ENCODE measurements at places on chromosomes 5 and 9.

DNA sequence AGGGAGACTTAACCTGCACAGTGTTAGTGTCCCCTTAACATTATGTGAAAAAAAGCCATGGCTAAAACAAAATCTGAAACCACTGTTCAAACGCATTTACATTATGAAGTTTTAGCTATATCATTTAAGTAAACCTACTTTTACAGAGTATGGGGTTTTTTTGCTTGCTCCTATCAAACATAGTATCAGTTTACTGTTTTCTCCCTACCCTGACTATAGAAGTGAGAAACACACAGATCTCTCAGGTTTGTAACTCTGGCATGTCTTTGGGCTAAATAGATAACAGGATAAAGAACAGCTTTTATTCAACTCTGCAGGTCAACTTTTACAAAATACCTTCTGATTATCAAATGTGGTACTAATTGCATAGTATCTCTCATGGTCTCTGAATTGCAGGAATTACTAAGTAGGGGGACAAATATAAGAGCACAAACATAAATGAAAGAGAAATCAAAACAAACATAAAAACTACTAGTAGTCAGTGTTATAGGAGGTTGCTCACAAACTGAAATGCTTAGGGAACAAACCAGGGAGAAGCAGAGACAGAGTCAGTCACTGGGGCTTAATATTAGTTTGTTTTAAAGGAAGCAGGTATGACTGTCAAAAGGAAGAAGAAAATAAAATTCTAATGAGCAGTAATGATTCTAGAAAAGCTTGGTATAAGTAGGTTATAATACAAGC lies 155.8 kb downstream of the MLLT3 start:
- no peak for DNase-seq

DNA sequence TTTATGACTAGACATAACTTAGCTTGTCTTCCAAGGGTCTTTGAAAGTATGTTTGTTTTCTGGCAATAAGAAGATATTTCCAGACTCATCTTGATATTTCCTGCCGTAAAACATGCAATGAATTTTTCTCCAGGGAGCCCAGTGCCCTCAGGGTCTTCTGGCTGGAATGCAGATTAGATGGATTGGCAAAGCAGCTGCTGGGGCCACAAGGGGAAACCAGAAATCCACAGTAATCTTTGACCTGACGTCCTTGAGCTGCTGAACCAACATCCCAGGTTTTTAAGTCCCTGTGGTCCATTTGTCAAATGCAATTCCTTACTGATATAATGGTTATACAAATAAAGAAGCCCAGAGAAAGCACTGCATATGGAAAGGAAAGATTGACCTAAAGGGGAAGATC lies 93.0 kb downstream of the THBS4 start:
- no peak for DNase-seq

DNA sequence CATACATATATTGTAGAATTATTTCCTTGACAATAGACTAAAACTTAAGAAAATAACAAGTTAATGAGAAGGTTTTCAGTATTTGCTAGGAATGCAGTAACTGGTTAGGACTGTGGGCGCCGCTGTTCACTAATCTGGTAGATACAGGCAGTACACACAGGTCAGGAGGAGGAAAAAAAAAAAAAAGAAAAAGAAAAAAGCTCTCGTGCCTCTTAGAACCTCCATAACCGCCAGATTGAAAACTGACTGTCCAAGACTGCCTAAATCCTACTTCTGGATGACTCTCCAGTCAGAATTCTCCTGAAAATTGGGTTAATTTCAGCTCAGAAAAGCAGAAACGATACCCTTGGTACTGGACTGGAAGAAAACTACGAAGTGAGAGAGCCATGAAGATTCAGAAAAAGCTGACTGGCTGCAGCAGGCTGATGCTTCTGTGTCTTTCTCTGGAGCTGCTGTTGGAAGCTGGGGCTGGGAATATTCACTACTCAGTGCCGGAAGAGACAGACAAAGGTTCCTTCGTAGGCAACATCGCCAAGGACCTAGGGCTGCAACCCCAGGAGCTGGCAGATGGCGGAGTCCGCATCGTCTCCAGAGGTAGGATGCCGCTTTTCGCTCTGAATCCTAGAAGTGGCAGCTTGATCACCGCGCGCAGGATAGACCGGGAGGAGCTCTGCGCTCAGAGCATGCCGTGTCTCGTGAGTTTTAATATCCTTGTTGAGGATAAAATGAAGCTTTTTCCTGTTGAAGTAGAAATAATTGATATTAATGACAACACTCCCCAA lies at the start of gene PCDHGA1:
TSS of gene PCDHGA1 (plus strand) at position 216 of the 782 bp plus-strand sequence.
- no peak for DNase-seq

DNA sequence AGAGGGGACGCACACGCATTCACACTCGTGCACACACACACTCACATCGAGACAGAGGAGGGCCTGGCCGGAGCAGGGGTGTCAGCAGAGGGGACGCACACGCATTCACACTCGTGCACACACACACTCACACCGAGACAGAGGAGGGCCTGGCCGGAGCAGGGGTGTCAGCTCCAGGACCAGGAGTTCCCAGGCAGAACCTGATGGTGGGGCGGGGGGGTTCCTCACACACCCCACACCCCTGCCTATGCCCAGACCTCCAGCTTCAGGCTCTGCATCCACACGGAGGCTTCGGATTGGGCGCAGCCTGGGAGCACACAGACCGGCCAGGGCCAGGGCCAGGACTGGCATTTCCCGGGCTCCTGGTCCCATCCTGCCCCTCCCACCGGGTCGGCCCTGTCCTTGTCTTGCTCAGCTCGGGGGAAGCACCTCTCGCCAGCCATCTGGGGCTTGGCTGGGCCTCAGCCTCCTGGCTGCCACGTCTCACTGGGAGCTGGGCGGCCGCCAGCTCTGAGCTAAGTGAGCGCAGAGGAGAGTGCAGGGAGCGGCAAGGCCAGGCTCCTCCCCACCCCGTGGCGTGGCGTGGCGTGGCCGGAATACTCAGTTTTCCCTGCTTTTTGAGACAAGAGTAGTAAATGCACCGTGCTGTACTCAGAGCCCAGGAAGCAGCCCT lies 31.3 kb downstream of the ADAMTS2 start:
- DNase-seq, result no peak

DNA sequence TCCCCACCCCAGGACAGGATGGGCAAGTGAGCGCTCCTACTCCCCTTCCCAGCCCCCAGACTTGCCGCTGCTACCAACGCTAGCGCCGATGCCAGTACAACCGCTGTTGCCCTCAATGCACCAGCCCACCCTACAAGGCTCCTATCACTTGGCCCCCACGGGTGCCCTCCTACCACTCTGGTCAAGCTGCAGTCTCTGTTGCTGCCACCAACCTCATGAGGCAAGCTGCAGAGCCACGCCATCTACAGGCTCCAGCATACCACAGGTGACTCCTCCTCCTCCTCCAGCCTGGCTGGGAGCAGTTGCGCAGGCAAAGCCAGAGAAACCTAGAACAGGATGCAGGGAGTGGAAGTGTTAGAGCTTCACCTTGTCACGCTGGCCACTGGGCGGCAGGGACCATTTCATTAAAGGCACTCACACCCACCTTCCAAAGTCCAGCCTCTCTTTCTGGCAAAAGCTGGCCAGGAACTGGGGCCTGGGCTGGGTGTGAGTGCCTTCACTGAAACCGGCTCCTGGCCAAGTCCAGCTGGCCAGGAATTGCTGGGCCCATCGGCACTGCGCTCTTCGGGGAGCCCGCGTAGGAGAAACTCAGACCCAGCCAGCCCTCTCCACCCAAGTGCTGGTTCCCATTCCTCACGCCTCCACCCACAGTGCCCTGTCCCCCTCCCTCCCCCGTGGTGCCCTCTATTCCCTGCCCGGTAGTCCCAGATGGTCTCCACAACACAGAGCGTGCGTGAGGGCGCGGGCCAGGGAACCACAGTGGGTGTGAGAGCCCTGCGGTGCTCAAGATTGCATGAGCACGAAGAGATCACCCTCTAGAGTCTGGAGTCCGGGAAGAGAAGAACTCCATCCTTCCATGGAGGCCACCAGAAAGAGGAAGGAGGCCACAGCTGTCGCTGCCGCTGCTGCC lies 1.6 kb upstream of the PCAT7 start:
- DNase-seq, result no peak

- DNase-seq, result no peak
Observed at GRCh38 chr5:73007051-73007450, 51.2 kb downstream of the FCHO2 start.

DNA sequence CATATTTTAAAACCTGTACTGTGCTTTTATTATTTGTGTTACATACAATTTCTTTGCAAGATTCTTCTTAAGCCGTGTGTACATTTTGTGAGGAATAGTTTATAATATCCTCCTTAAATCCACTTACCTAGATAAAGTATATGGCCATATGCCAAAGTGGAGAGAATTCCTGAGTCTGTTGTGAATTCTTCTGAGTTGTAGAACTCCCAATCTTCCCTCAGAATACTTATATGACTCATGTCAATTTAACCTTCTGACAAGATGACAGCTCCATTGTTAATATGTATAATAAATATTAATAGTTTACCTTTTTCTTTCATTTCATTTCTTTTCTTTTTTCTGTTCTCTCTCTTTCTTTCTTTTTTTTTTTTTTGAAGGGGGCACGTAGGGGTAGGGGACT lies 6.0 kb upstream of the RICTOR start:
- no peak for DNase-seq

DNA sequence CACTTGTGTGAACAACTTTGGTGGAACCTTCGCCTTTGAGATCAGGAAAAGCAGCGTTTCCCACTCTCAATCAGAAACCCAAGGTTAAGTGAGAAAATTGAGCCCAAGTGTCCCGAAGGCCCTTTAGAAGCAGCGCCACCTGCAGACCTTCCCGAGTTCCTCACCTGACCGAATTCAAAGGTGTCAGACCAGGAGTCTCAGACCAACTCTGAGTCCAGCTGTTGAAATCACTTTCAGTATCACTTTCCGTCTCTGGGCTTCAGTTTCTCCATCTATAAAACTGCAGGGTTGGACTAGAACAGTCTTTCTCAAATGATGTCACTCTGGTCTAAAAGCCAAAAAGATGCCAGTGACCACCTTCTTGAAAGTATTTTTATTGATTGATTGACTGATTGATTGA lies 31.7 kb upstream of the GRHPR start:
- no peak for DNase-seq

GRCh38 chr5:42321785-42322184 lies 101.5 kb upstream of the GHR start:
- DNase-seq, result no peak

GRCh38 chr5:59473611-59474010 lies 419.9 kb downstream of the PDE4D start:
- no peak for DNase-seq

- no peak for DNase-seq
Observed at GRCh38 chr9:130712564-130713285, 19.1 kb downstream of the EXOSC2 start.

DNA sequence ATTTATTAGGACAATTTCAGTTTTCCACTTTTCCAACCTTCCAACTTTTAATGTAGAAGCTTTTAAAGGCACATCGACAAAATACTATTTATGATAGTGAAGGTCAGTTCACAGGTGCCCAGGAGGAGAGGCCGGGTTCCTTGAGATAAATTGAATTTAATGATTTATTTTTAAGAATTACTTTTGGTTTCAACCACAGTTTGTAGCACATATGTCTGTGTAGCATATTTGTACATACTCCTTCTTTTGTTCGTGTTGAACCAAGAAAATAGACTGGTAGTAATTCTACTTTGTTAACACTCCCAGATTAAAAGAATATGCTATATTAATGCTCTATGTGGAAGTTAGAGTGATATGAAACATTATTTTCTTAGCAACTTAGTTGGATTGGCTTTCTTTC lies 46.7 kb downstream of the NTRK2 start:
- DNase-seq, result no peak

DNA sequence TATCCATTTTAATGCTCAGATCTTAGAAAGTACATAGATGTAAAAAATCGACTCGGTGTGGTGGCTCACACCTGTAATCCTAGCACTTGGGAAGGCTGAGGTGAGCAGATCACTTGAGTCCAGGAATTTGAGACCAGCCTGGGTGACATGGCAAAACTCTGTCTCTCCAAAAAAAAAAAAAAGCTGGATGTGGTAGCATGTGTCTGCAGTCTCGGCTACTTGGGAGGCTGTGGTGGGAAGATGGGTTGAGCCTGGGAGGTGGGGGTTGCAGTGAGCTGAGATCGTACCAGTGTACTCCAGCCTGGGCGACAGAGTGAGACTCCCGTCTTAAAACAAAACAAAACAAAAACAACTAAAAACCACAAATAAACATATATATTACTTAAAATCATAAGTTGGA lies 61.4 kb downstream of the RASA1 start:
- DNase-seq, result no peak

GRCh38 chr9:84829471-84829870 lies 159.9 kb downstream of the NTRK2 start:
- no peak for DNase-seq

DNA sequence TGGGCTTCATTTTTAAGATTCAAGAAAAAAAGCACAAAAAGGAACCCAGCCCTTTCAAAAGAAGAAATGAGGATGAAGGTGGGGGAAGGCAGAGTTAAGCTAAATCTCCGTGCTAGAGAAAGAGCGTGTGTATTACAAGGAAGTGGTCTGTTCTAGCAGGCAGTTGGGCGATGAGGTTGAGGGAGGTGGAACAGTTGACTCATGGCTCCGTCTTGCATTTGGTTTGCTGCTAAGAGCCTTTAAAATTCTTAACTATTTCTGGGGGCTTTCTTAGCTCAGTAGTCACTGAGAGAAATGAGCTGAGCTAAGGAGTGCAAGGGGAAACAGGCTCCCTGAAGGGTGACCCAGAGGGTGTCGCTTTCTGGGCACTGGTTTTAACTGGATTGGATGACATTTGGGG lies 117.4 kb downstream of the GCNT1 start:
- no peak for DNase-seq

DNA sequence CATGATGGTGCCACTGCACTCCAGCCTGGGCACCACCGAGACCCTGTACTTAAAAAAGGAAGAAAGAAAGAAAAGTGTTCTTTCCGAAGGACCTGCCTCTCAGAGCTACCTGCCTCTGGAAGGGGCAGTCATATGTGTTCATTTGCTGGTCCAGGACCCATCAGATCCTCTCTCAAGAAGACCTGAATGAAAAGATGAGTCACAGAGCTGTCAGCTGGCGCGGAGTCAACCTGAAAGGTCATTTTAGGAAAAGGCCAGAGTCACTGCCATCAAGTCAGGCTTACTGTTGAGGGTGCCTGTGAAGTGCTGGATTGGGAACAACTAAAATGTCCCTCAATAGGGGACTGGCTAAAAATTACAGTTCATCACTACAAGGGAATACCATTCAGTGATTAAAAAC lies 14.9 kb upstream of the HRH2 start:
- DNase-seq, result no peak

DNA sequence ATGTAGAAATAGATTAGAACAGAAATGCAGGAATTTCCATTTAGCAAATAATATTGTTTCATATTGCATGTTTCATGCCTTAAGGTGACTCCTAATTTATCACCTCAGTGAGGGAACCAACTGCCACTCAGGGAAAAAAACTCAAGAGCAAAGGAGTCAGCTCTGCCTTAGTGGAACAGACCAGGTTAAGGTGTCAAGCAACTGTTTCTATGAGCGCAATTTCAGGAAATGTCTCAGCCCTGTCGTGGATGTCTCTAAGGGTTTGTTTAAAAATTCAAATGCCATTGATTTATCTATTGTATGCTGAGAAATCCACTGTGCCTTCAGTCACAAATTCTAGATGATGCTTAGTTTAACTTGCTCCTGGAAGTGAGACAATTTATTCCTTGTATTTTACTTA lies 34.7 kb upstream of the PDZD2 start:
- no peak for DNase-seq

GRCh38 chr5:167710444-167711073 lies 580.9 kb upstream of the WWC1 start:
- DNase-seq, result no peak
